ENCODE measurements at places on chromosomes 11 and 22.
A peak's percentile ranks its signal among the peaks of the same experiment; 100 is the strongest.

DNA sequence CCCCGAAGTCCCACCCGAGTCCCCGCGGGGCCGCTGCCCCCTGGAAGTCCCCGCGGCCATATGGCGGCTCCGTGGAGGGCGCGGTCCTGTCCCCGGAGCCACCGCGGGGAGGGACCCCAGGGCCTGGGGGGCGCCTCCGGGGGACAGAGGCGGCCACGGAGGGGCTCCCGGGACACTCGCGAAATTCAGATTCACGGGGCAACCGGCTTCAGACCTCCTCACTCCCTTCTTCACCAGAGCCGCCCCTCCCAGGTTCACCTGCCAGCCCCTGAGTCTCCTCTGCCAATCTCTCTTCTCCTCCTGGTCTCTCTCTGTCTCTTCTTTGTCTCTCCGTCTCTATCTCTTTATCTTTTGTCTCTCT is 28.2 kb upstream of the TOLLIP start:
- no peaks in the 10 kb centered on the region for H3K27me3 ChIP-seq
- H3K4me1 ChIP-seq: peaks cover 8% of the 10 kb centered on the region
- peaks cover 12% of the 10 kb centered on the region for H3K36me3 ChIP-seq
- DNase-seq: no peak

- no peaks in the 10 kb centered on the region for H3K4me1 ChIP-seq
- no peak overlapping the region for H3K4me3 ChIP-seq
- peak overlapping the region; percentile 26 for H3K27ac ChIP-seq
- H3K27me3 ChIP-seq: peaks cover 93% of the 10 kb centered on the region
- H3K36me3 ChIP-seq: no peaks in the 10 kb centered on the region
These were observed 62.6 kb upstream of the PHF21B start for GRCh38 chr22:45072322-45072903.

- no peaks in the 10 kb centered on the region for H3K27me3 ChIP-seq
- no peak for DNase-seq
- peak overlapping the region; percentile 98 for H3K4me3 ChIP-seq
- peaks cover 21% of the 10 kb centered on the region for H3K36me3 ChIP-seq
These were observed 1.3 kb downstream of the WEE1 start for GRCh38 chr11:9574622-9575259.

DNA sequence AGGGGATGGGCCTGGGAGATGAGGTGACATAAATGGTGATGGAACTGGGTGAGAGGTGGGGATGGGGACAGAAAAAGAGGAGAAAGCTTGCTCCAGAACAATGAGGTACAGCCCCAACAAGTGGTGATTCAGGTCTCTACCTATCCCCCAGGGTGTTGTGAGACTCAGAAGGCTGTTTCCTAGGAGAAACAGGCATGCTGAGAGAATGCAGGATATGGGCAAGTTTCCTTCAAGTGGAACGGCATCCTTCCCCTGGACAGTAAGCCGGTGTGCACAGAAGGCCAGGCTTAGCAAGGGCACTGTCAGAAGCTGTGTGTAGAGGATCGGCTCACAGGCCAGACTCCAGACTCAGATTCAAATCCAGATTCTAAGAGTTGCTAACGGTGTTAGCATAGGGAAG is 34.1 kb upstream of the CRTAM start:
- H3K36me3 ChIP-seq: peaks cover 15% of the 10 kb centered on the region
- no peak for DNase-seq
- no peak overlapping the region for H3K27ac ChIP-seq
- H3K4me1 ChIP-seq: peaks cover 20% of the 10 kb centered on the region
- H3K4me3 ChIP-seq: no peak overlapping the region
